ENCODE measurements at places on chromosomes 2 and 18. TPM values are rescaled to one million over a fixed set of nuclear protein-coding genes. Genes with fewer than 3 reads are reported as not detected.

DRC1 gene
- 0.90 TPM for total RNA-seq

GRCh38 chr18:59705145-59705544, 7.9 kb upstream of the CCBE1 start:
- DNase-seq: no peak
- H3K4me1 ChIP-seq: no peaks in the 10 kb centered on the region
- no peaks in the 10 kb centered on the region for H3K27me3 ChIP-seq
- no peak overlapping the region for H3K27ac ChIP-seq
- no peaks in the 10 kb centered on the region for H3K36me3 ChIP-seq

DNA sequence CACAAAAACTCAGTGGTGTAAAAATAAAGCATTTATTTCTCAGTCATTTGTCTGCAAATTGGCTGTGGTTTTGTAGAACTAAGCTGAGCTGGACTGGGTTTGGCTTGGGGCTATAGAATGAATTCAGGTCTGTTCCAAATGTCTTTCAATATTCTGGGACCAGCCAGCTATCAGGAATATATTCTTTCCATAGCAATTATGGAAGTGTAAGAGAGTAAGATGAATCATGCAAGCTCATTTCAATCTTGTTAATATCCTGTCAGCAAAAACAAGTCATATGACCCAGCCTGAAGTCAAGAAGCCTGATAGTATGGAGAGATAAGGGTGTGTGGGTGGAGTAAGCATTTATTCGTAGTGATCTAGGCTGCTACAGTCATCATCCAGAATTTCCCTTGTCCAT, 481.0 kb upstream of the CDH2 start:
- H3K4me3 ChIP-seq: no peak overlapping the region
- no peaks in the 10 kb centered on the region for H3K4me1 ChIP-seq
- H3K36me3 ChIP-seq: no peaks in the 10 kb centered on the region
- H3K27me3 ChIP-seq: no peaks in the 10 kb centered on the region
- H3K27ac ChIP-seq: no peak overlapping the region

- H3K36me3 ChIP-seq: no peaks in the 10 kb centered on the region
- DNase-seq: no peak
- no peaks in the 10 kb centered on the region for H3K4me1 ChIP-seq
- H3K27ac ChIP-seq: no peak overlapping the region
These were observed 11.1 kb upstream of the DNPEP start for GRCh38 chr2:219398721-219399363.

DNA sequence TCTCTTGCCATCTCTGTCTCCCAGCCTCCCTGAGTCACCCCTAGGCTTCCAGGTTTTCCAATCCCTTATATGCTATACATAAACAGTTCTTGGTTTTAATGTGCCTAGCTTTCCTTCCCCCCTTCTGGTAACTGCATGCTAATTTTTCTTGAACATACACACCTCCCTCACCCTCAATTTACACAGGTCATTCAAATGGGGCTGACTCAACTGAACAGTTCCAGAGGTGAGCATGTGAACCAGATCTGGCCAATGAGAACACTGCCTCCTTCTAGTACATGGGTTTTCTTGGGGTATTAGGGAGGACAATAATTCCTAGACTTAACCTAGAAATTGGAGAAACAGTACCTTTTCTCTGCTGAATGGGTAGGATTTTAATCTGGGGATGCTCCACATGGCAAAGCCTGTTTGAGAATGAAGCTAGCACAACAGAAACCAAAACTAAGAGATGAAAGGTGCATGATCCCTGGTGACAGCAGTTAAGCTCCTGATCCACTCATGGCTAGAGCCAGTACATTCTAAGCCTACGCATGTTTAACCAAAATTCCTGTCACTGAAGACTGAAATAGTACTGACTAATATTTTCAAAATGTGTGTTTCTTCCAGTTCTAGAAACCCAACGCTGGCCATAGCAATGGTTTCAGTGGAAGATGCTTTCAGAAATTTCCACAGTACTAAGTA, 11.8 kb downstream of the SLC25A12 start:
- no peak overlapping the region for H3K27ac ChIP-seq
- DNase-seq: no peak
- no peaks in the 10 kb centered on the region for H3K27me3 ChIP-seq

DNA sequence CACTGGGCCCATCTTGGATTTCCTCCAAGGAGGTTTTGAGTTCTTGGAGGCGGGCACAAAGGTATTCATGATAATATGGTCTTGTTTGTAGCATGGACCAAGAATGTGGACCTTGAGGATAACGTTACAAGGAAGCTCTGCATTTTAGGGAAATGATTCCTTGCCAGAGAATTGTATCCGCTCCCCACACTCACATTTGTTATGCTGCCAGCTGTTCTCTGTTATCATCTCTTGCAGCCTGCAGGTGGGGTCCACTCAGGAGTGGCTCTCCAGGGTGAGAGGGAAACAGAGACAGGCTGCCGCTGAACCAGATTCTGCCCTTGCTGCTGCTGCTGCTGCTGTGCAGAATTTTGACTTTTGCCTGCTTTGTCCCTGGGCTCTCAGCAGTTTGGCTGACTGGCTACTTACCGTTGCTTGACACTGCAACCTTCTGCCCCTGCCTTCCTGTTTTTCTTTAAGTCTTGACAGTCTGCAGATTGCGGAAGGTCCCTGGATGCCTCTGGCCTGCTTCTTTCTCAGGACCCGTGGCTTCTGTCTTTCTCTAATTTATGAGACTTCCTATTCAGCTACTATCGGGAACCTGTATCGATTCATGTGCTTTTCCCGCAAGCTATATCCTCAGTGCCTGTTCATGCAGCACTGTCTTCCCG, 122.3 kb upstream of the DOCK10 start:
- no peaks in the 10 kb centered on the region for H3K4me1 ChIP-seq
- H3K27me3 ChIP-seq: no peaks in the 10 kb centered on the region
- no peak overlapping the region for H3K4me3 ChIP-seq
- no peak overlapping the region for H3K27ac ChIP-seq

DNA sequence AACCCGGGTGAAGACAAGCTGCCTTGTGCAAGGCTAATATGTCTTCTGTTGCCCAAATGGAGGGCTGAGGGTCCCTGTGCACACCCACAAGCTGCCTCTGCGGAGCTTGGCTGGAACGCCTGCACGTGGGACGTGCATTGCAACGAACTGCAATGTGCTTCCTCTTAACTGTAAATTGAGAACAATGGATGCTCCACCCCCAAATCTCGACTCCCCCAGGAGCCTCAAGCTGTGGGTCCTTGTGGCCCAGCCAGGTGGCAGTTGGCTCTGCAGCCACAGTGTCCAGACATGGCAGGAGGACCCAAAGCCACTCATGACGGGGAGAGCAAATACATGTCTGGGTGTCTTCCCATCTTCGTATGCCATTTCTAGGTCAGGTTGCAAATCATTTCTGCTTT, 90.1 kb downstream of the TWIST2 start:
- H3K4me1 ChIP-seq: no peaks in the 10 kb centered on the region
- peak; percentile 13 for DNase-seq
- H3K27ac ChIP-seq: peak overlapping the region; percentile 74
- no peak overlapping the region for H3K4me3 ChIP-seq

SERPINE2 gene
- 25.5 TPM for total RNA-seq

DNA sequence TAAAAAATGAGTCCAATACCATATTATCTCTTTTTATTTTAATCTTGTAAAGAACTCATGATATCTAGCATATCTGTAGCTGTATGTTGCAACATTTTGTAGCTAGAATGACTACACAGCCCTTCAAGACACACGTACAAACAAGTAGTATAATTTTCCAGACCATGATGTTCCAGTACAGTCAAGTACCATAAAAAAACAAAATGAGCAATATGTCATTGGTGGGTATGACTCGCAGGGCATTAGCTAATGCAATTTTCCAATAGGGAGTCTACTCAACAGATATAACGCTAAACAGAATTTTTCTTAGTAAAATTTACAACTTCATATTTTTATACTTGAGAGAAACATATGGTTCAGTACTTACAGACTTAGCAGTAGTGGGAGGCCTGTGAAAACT, 53.6 kb upstream of the UGP2 start:
- DNase-seq: no peak
- H3K36me3 ChIP-seq: no peaks in the 10 kb centered on the region
- no peaks in the 10 kb centered on the region for H3K4me1 ChIP-seq
- no peaks in the 10 kb centered on the region for H3K27me3 ChIP-seq
- H3K27ac ChIP-seq: no peak overlapping the region

GRCh38 chr2:20536619-20537422, 89.9 kb downstream of the RHOB start:
- no peak for DNase-seq
- no peaks in the 10 kb centered on the region for H3K27me3 ChIP-seq
- no peaks in the 10 kb centered on the region for H3K36me3 ChIP-seq
- H3K4me1 ChIP-seq: peaks cover 29% of the 10 kb centered on the region

COLEC11 gene
- total RNA-seq: 0.66 TPM

MARCHF7 gene
- 80.8 TPM for total RNA-seq

DNA sequence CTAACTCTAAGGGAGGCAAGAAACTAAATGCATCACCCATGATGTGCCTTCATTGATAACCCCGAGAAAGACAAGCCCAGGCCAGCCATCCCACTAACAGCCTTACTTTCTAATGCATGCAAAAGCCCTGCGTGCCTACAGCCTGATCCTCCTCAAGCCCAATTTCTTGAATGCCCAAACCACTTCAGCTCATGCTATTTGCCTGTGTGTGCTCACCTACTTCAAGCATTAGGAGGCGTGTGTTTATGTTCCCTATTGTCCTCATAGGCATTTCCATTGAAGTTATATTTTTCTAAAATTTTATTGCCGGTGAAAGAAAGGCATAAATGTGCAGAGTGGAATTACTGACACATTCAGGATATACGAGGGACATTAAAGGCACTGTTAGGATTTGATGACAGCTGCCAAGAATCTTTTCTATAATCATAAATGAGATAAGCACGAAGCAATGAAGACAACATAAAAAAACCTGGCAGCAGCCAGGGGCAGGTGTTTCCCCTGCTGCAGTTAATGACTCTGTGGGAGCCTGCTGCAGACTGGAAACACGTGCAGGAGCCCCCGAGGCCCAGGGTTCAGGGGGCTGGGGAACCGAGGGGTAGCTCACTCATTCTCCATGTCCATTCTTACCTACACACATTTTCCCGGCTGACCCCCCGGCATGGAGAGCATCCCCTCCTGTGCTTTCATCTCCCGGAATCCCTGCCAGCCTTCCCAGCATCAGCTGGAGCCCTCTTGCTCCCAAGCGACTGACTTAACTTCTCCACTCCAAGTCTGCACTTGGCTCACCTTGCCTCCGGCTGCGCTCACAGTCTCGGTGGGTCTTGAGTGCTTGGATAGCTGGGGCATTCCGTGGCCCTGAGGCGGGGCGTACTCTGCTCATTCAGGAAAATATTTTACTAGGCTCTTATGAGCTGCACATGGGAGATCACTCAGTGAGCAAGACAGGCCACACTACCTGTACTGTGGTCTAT, 292.3 kb upstream of the SIX2 start:
- no peak for DNase-seq
- H3K36me3 ChIP-seq: no peaks in the 10 kb centered on the region
- H3K4me1 ChIP-seq: no peaks in the 10 kb centered on the region
- H3K4me3 ChIP-seq: no peak overlapping the region

DNA sequence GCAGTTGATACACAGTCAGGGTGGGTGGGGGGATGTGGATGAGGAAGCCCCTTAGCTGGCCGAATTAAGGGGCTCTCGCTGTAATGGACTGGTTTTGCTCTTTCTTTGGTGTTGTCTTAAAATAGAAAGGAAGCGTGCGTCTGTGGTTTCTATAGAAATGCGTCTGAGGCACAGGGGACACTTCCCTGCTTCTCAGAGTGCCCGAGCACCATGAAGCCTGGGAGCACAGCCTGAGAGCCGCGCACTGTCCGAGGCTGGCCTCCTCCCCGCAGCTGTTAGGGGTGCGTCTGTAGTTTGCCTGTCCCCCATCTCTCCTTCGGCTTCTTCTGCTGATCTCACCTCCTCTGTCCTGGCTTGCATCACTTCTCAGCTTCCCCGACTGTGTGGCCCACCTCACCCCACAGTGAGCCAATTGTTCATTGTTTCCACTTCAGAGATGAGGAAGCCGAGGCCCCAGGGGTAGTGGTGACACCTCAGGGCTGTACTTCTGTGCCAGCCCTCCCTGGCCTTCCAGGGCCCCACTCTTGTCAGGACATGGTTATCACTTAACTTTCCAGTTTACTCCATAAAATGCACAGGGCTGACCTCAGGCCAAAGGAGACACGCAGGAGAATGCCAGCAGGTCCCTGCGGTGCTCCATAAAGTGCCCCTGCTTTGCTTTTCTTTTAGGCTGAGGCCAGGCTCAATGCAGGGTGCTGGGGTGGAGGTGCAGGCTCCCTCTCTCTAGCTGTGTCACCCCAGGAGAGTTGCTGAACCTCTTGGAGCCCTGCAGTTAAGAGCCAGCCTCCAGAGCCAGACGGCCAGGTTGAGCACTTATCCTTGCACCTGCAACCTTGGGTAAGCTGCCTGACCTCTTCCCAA, 210.6 kb downstream of the SEPTIN10 start:
- no peak overlapping the region for H3K27ac ChIP-seq
- H3K4me3 ChIP-seq: no peak overlapping the region
- H3K36me3 ChIP-seq: peaks cover 6% of the 10 kb centered on the region

GYPC gene
- total RNA-seq: 68.8 TPM

TEKT4 gene
- total RNA-seq: not detected

NYAP2 gene
- total RNA-seq: under 0.01 TPM

- H3K4me1 ChIP-seq: peaks cover 10% of the 10 kb centered on the region
- H3K27ac ChIP-seq: no peak overlapping the region
- DNase-seq: no peak
- no peak overlapping the region for H3K4me3 ChIP-seq
- H3K36me3 ChIP-seq: no peaks in the 10 kb centered on the region
- H3K27me3 ChIP-seq: no peaks in the 10 kb centered on the region
These were observed 23.3 kb downstream of the SIX3 start for GRCh38 chr2:44964752-44965236.

SGPP2 gene
- not detected for total RNA-seq

All from tibial nerve (tissue), 4 donors.